Renal cortical epithelial cell (primary cell): ENCODE measurements at places on chromosomes 13 and 19.
A peak's percentile ranks its signal among the peaks of the same experiment; 100 is the strongest.

- no peak for DNase-seq
Observed at GRCh38 chr13:109933476-109933875, 147.1 kb upstream of the IRS2 start.

- DNase-seq = peak; percentile 87
Observed at GRCh38 chr19:46299004-46299509, 2.2 kb downstream of the HIF3A start.

- DNase-seq = peak; percentile 19
Observed at GRCh38 chr19:17762505-17763229, 11.4 kb downstream of the FCHO1 start.

GRCh38 chr13:27018344-27018861 is 153.2 kb downstream of the USP12 start:
- DNase-seq = peak; percentile 61

- no peak for DNase-seq
Observed at GRCh38 chr13:90800082-90800746, 547.3 kb upstream of the MIR17HG start.

DNA sequence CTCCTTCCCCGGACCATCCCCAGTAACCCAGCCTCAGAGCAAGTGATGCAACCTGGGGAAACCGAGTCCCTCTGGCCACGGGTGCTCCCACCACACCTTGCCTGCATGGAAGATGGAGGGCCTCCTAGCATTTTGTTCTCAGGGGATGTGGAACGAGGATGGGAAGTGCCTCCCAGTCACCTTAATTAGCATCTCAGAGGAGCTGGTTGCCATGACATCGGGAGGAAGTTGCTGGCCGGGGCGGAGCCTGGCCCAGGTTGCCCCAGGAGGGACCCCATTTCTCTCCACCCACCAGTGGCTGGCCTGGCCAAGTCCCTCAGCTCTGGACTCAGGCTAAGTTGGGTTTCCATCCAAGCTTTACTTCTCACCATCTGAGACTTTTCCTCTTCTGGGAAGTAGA is 24.1 kb upstream of the PTPRS start:
- no peak for DNase-seq

GRCh38 chr13:111513766-111514609 is 193.5 kb downstream of the TEX29 start:
- no peak for DNase-seq

GRCh38 chr13:50580684-50581305 is 262.7 kb downstream of the DLEU7 start:
- DNase-seq = no peak

DNA sequence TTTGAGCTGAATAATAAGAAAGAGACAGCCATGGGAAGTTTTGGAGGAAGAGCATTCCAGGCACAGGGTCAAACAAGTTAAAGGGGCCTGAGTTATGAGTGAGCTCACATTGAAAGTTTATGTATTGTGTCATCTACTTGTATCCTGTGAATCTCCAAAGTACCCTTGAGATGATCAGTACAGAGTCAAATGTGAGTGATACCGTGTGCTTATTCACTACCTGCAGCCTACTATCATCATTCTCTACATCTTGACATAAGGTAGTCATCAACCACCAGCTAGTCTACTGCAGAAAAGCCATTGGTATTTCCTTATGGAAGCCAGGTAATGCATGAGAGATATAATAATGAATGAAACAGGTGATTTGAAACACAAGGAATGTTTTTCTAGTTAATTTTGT is 3.0 kb upstream of the KCTD12 start:
- DNase-seq = no peak

DNA sequence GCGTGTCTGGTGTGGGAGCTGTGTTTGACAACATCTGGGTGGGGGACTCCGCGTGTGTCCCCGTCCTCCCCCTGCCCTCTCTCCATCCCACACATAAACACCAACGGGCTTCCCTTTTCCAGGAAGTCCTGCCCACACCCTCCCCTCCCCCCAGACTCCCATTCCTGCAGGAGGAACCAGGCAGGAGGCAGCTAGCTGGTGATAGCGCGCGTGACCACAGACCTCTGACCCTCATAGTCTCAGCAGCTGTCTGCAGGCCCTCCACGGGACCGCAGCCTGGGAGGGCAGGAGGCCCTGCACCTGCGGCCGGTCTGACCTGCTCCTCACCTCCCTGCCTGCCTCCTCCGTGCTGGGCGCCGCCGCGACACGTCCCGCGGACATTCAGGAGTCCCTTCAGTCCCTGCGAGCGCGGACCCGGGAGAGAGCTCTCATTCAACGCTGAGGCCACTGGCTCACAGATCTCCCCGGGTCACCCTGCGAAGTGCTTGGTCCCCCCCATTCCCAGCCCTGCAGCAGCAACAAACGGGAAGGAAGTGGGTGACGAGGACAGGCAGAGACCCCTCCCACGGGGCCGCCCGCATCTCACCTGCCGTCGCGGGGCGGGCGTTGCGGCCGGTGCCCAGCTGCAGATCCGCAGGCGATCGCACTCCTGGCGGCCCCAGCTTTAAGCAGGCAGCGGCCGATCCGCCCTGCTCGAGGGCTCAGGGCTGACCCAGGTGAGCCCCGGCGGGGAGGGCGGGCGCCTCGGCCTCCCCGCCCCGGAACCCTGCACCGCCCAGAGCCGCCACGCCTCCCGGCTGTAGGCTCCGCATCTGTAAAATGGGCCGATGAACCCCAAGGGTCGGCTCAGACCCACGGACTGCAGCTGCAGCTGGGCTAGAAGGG is 1.1 kb upstream of the ACP5 start:
- no peak for DNase-seq

GRCh38 chr13:26697069-26697955 is 63.3 kb downstream of the GPR12 start:
- DNase-seq = no peak

DNA sequence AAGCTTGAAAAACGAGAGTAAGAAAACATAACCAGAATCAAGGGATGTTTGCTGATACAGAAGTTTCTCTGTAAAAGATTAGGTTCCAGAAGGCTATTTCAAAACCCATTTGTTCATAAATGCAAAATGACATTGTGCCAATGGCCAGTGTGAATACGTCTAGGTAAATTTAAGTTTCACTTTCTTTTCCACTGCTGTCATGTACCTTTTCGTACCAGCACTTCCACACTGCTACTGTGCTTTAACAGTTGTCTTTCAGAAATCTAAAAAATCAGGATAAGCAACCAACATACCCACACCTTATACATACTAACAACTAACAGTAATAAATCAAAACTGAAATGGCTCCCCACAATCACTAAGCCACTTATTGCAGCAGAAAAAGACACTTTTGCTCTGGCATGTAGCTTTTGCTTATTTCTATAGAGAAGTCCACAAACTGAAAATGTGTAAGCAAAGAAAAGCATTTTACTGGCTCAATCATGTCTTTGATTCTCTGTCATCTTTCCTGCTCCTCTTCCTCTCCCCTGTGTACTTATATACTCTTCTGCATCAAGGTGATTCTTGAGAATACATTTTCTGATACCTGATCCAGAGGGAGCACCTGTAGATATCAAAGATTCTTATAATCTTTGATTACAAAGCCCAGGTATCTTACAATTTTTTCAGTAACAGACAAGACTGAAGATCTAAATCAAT is 34.3 kb downstream of the ELF1 start:
- DNase-seq = peak; percentile 48

DNA sequence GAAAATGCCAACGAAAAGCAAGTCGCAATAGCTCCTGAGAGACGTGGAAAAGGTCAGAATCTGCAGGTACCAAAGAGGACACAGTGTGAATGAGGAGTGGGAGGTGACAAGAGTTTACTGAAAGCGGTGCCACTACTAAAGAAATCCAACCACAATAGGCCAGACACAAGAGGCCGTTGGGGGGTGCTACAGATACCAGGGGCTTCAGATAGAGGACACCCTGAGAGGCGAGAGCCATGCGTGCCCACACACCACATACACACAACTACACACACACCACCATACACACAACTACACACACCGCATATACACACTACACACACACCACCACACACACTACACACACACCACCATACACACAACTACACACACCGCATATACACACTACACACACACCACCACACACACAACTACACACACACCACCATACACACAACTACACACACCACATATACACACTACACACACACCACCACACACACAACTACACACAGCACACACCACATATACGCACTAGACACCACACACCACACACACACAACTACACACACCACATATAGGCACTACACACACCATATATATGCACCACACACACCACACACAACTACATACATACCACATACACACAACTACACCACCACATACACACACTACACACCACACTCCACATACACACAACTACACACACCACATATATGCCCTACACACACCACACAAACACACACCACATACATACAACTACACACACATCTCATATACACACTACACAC is 28.5 kb downstream of the CRYL1 start:
- no peak for DNase-seq

GRCh38 chr19:57675881-57676280 is 5.9 kb upstream of the ZNF551 start:
- DNase-seq = no peak

GRCh38 chr13:33441015-33441414 is 155.5 kb upstream of the STARD13 start:
- peak; percentile 68 for DNase-seq

DNA sequence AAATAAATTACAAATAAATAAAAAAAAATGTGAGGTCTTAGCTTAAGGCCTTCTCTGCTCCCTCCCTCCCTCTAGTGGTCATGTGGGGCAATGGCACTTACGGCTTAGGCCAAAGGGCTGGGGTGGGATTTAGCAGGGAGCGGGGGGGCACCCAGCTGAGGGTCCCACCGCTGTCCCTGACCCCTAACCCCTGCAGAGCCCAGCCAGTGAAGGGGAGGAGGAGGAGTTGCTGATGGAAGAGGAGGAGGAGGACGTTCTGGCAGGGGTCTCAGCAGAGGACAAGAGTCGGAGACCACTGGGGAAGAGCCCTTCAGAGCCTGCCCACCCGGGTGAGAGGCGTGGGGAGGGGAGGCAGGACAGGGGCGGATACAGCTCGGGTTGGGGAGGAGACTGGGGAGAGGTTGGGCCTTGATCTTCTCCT is 9.3 kb downstream of the MPND start:
- peak; percentile 56 for DNase-seq

DNA sequence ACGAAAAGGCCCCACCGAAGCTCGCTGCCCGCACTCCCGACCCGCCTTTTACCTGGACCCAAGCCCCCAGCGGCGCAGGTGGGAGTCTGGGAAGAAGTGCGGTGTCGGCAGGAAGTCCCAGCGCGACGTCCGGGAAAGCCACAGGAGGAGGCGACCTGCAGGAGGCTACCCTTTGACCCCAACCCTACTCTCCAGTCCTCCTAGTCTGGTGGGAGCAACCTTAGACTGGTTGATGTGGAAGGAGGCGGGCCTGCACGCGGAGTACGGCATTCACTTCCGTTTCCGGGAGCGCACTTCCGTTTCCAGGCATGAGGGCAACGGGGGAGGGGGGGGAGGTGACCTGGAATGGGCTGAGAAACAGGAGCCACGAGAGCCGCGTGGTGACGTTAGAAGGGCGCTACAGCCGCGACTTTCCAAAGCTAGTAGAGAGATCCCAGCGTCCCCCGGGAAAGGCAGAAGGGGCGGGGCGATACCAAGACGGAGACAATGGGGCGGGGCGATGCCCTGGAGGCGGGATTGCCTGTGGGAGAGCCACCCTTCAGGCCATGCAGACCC is 28.5 kb downstream of the ZNF266 start:
- DNase-seq = peak; percentile 41

DNA sequence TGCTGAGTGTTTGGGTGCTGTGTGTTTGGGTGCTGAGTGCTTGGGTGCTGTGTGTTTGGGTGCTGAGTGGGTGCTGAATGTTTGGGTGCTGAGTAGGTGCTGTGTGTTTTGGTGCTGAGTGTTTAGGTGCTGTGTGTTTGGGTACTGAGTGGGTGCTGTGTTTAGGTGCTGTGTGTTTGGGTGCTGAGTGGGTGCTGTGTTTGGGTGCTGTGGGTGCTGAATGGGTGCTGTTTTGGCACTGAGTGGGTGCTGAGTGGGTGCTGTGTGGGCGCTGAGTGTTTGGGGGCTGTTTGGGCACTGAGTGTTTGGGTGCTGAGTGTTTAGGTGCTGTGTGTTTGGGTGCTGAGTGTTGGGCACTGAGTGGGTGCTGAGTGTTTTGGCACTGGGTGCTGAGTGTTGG is 48.5 kb upstream of the F7 start:
- no peak for DNase-seq

- no peak for DNase-seq
Observed at GRCh38 chr19:35299523-35300338, 7.8 kb downstream of the MAG start.

DNA sequence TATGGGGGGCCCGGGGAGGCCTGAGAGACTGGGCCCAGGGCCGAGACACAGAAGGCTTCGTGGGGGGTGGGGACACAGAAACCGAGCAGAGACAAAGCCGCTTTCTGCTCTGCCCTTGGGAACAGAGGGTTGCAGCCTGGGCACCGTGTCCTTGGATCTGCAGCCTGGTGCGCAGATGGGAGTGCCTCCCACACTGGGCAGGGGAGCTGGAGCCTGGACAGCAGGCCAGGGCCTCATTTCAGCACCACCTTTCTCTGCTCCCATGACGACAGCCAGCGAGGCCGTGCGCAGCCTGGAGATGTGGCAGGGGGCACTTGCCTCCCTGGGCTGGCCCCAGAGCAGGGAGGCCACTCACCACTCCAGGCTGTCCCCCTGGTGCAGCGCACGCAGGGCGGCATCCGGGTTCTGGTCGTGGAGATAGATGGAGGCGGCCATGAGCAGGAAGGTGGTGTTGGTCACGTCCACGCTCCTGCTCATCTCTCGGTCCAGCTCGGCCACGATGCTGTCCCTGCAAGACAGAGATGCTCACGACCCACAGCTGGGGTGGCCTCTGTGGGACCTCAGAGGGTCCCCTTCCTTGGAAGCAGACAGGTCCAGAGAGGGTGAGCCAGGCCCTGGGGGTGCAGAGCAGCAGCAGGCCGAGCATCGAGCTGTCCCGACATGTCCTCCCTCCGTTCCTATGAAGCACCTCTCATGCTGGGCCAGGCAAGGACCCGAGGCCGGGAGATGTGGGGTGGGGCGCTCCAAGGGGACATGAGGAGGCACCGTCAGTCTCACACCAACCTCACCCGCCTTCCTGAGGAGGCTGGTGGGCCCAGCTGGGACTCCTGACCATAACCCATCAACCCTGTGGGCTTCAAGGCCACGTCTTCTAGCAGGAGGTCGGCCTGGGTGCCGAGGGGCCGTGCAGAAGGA is 10.9 kb upstream of the CERS1 start:
- no peak for DNase-seq
